Upper lobe of left lung (tissue), 6 donors: ENCODE measurements at places on chromosomes 2 and 18. TPM values are rescaled to one million over a fixed set of nuclear protein-coding genes. Genes with fewer than 3 reads are reported as not detected.
A peak's percentile ranks its signal among the peaks of the same experiment; 100 is the strongest.

The RTP5 gene
- not detected for total RNA-seq

The KCNJ3 gene
- total RNA-seq: not detected

The SERTAD2 gene
- total RNA-seq: 22.7 TPM

The SP5 gene
- 6.6 TPM for total RNA-seq

The DNMT3A gene
- 25.6 TPM for total RNA-seq

The OBSL1 gene
- 303 TPM for total RNA-seq

The PLCL1 gene
- 6.8 TPM for total RNA-seq

The CFAP210 gene
- total RNA-seq: 7.7 TPM

The COL4A3 gene
- total RNA-seq: 32.9 TPM

The MMADHC gene
- 72.1 TPM for total RNA-seq

- peaks cover 15% of the 10 kb centered on the region for H3K4me1 ChIP-seq
- no peaks in the 10 kb centered on the region for H3K36me3 ChIP-seq
- H3K4me3 ChIP-seq: no peak overlapping the region
These were observed 200.6 kb downstream of the TCF4 start for GRCh38 chr18:55387139-55387984.

GRCh38 chr2:182023235-182023634, 37.6 kb downstream of the PPP1R1C start:
- no peak overlapping the region for H3K27ac ChIP-seq
- no peaks in the 10 kb centered on the region for H3K36me3 ChIP-seq
- no peaks in the 10 kb centered on the region for H3K27me3 ChIP-seq
- H3K4me3 ChIP-seq: no peak overlapping the region

- DNase-seq: no peak
- H3K4me1 ChIP-seq: no peaks in the 10 kb centered on the region
- H3K4me3 ChIP-seq: no peak overlapping the region
- H3K27me3 ChIP-seq: no peaks in the 10 kb centered on the region
These were observed 178.4 kb downstream of the KCNE4 start for GRCh38 chr2:223230352-223230751.

GRCh38 chr2:181657379-181657778, 474 bp upstream of the CERKL start:
- no peaks in the 10 kb centered on the region for H3K27me3 ChIP-seq
- peaks cover 13% of the 10 kb centered on the region for H3K4me1 ChIP-seq
- peak overlapping the region; percentile 51 for H3K4me3 ChIP-seq
- H3K27ac ChIP-seq: no peak overlapping the region

GRCh38 chr2:263774-264492, at the start of gene SH3YL1:
Gene SH3YL1 (minus strand): TSS chr2:264032. CDS start chr2:263984, 48 bp downstream.
- no peaks in the 10 kb centered on the region for H3K36me3 ChIP-seq
- H3K27me3 ChIP-seq: no peaks in the 10 kb centered on the region
- H3K4me1 ChIP-seq: peaks cover 74% of the 10 kb centered on the region
- peak; percentile 90 for DNase-seq
- H3K27ac ChIP-seq: peak within 1 kb of the TSS; percentile 90

- no peaks in the 10 kb centered on the region for H3K36me3 ChIP-seq
- no peak overlapping the region for H3K4me3 ChIP-seq
- no peak overlapping the region for H3K27ac ChIP-seq
- no peaks in the 10 kb centered on the region for H3K27me3 ChIP-seq
- H3K4me1 ChIP-seq: no peaks in the 10 kb centered on the region
These were observed 141.1 kb downstream of the HRH4 start for GRCh38 chr18:24601585-24601984.

DNA sequence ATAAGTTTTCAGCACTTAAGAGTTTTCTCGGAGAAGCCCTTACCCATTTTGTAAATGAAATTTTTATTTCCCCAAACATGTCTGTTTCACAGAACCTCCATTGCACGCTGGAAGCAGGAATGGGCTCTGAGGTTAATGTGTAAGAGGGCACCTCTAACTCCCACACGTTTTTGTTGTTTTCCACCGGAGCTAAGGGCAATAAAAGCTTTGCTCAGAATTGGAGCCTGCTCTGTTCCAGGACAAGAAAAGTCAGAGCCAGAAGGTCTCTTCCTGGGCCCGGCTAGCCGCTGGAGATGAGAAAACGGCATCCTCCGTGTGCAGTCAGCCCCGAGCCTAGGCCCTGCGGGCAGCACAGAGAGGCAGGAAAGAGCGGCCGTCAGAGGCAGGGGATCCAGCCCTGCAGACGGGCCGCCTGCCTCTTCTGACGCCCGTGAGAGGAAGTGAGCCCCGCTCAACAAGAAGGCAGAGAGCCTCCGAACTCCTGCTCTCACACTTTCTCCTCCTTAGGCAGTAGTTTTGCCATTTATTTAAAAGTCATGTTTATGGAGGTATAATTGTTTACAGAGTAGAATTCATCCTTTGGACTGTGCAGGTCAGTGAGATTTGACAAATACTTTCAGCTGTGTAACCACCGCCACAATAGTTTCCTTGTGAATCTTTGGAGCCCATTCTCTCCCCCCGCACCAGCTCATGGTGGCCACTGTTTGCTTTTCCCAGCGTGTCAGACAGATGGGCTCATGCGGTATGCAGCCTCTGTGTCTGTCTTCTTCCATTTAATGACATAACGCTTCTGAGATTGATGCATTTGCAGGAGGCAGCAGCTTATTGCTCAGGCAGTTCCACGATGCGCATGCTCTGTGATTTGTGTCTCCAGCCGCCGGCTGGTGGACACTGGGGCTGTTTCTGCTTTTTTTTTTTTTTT, 117.3 kb downstream of the GALR1 start:
- H3K4me1 ChIP-seq: no peaks in the 10 kb centered on the region
- H3K36me3 ChIP-seq: no peaks in the 10 kb centered on the region
- H3K27me3 ChIP-seq: no peaks in the 10 kb centered on the region
- no peak overlapping the region for H3K4me3 ChIP-seq

- no peak overlapping the region for H3K27ac ChIP-seq
- H3K27me3 ChIP-seq: no peaks in the 10 kb centered on the region
- no peaks in the 10 kb centered on the region for H3K36me3 ChIP-seq
- no peak for DNase-seq
- no peak overlapping the region for H3K4me3 ChIP-seq
- H3K4me1 ChIP-seq: no peaks in the 10 kb centered on the region
These were observed 109.6 kb upstream of the FOSL2 start for GRCh38 chr2:28282861-28283646.

GRCh38 chr18:3234457-3234856, 13.1 kb upstream of the MYL12A start:
- H3K27ac ChIP-seq: no peak overlapping the region
- H3K27me3 ChIP-seq: no peaks in the 10 kb centered on the region
- no peak for DNase-seq
- H3K36me3 ChIP-seq: no peaks in the 10 kb centered on the region
- H3K4me3 ChIP-seq: no peak overlapping the region

DNA sequence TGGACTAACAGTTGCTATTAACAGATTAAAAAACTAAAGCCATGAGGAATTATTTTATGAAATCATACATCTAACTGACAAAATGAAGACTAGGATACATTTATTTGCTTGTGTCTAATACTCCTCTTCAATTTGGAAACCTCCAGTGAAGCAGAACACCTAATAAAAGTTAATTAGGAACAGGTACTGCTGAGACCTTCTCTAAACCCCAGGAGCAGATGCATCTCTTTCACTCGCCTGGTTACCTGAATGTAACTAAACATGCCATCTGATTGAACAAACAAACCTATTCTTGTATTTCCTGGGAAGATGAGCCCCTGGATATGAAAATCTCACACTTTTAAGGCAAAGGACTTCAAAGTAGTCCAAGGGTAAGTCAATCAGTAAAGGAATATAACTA, 898.2 kb downstream of the NRXN1 start:
- no peak overlapping the region for H3K27ac ChIP-seq
- no peaks in the 10 kb centered on the region for H3K36me3 ChIP-seq
- H3K27me3 ChIP-seq: no peaks in the 10 kb centered on the region
- no peak overlapping the region for H3K4me3 ChIP-seq

- H3K36me3 ChIP-seq: no peaks in the 10 kb centered on the region
- H3K4me3 ChIP-seq: no peak overlapping the region
- no peak overlapping the region for H3K27ac ChIP-seq
- DNase-seq: peak; percentile 57
These were observed 108.2 kb upstream of the CXCR4 start for GRCh38 chr2:136225950-136226835.

DNA sequence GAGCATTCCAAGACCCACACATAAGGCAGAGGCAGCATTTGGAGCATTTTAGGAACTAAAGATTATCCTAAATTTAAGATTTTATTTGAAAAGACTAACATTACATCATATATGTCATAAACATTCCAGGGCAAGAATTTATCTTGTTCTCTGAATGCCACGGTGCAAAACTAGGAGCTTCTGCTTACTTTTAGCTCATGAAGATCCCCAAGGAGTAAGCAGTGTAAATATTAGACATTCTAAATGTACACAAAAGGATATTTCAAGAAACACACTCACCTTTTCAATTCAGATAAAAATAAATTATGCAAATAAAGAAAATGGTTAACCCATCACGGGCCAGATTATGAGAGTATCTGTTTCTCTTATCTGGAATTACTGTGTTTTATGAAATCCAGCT, 101.7 kb upstream of the ETAA1 start:
- H3K4me1 ChIP-seq: no peaks in the 10 kb centered on the region
- H3K36me3 ChIP-seq: no peaks in the 10 kb centered on the region
- no peak overlapping the region for H3K27ac ChIP-seq
- H3K4me3 ChIP-seq: no peak overlapping the region
- no peak for DNase-seq
- H3K27me3 ChIP-seq: no peaks in the 10 kb centered on the region

GRCh38 chr2:188784269-188784762, 189.9 kb upstream of the COL3A1 start:
- no peak for DNase-seq
- H3K27me3 ChIP-seq: no peaks in the 10 kb centered on the region
- no peak overlapping the region for H3K27ac ChIP-seq
- H3K4me3 ChIP-seq: no peak overlapping the region
- H3K36me3 ChIP-seq: no peaks in the 10 kb centered on the region

DNA sequence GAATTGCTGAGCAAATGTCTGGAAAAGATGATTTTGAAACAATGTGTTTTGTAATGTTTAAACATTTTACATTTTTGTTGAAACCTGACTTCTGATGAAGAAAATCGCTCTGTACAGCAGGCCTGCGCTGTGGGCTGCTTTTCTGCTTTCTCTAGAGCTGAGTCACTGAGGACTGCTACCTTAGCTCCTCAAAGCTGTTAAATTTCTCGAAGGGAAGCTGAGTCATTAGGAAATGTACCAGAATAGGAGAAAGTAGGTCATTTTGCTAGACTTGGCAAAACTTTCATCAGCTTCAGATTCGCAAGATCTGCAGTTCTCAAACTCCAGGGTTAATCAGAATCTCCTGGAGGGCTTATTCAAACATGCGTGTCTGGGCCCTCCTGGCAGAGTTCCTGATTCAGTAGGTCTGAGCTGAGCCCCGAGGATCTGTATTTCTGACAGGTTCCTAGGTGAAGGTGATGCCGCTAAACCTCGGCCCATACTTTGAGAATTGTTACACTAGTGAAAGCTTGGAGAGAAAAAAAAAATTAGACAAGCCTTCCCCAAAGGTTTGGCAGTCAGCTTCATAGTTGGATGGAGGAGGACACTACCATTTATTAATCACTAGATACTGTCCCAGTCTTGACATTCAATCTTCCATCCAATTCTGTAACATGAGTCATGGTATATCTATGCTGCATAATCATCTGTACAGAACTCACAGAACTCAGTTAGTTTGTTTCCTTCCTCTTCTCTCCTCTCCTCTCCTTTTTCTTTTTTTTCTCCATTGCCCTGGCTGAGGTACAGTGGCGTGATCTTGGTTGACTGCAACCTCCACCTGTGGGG, 297.6 kb downstream of the PARD3B start:
- no peak overlapping the region for H3K4me3 ChIP-seq
- H3K27me3 ChIP-seq: no peaks in the 10 kb centered on the region
- no peak overlapping the region for H3K27ac ChIP-seq
- no peak for DNase-seq
- H3K4me1 ChIP-seq: no peaks in the 10 kb centered on the region

GRCh38 chr2:72926368-72926767, 9.0 kb downstream of the EMX1 start:
- DNase-seq: no peak
- H3K36me3 ChIP-seq: no peaks in the 10 kb centered on the region
- H3K4me1 ChIP-seq: peaks cover 14% of the 10 kb centered on the region

- no peak overlapping the region for H3K27ac ChIP-seq
- H3K27me3 ChIP-seq: no peaks in the 10 kb centered on the region
- H3K36me3 ChIP-seq: no peaks in the 10 kb centered on the region
- H3K4me3 ChIP-seq: no peak overlapping the region
- H3K4me1 ChIP-seq: peaks cover 22% of the 10 kb centered on the region
These were observed 45.9 kb upstream of the ITGA6 start for GRCh38 chr2:172381275-172382027.

GRCh38 chr2:122754561-122754960, 999.1 kb downstream of the TSN start:
- H3K36me3 ChIP-seq: no peaks in the 10 kb centered on the region
- no peak overlapping the region for H3K4me3 ChIP-seq
- no peaks in the 10 kb centered on the region for H3K4me1 ChIP-seq
- H3K27ac ChIP-seq: no peak overlapping the region
- no peaks in the 10 kb centered on the region for H3K27me3 ChIP-seq
